ENCODE measurements at places on chromosomes 7 and 10.

DNA sequence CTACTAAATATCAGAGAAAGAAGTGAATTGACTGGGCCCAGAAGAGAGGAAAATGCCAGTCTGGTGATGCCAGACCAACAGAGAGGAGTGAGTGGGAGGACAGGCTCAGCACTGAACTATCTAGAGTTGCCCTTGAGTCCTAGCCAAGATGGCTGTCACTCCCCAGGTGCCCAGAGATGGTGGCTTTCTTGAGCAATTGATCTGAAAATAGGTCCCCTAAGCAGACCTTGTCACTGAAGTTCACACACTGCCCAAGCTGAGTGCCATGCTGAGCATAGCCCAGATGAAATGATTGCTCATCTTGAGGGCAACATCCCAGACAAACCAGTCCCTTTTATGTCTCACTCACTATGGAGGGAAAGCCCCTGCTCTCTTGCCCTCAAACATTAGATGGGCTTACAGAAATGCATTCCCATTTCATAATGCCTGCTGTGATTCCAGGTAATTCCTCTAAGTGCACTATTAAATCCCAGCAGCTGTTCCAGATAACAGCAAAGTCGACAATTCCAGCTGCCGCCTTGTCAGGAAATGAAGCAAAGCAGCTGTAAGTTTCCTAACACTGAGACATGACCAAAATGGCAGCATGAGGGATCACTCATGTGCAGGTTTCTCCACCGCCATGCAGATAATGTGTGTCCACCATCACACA, 329.4 kb downstream of the KCNMA1 start:
- no peak for DNase-seq

DNA sequence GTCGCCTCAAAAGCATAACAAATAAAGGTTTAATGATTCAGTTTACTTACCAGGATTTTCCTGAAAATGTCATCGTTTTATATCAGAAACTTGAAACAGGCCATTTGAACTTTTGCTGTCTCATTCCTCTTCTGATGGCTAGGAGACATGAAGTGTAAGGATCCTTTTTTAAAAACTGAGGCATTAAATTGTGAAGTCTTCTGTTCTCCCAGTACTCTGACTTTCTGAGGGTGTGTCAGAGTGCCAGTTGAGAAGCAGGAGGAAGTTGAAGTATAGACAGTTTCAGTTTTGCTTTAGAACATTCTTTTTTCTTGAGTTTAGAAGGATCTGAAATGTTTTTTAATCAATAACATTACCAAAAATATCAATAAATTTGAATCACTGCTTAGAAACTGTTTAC, at the start of gene SAMD9L:
TSS of gene SAMD9L (minus strand) at position 242 of the 400 bp plus-strand sequence. CDS start 12,414 bp downstream, outside the sequence.
- DNase-seq = peak; percentile 31

- no peak for DNase-seq
Measured at GRCh38 chr7:99139036-99139435, 4.9 kb downstream of the SMURF1 start.

- DNase-seq = no peak
Measured at GRCh38 chr7:88686468-88687229, 72.9 kb upstream of the ZNF804B start.

DNA sequence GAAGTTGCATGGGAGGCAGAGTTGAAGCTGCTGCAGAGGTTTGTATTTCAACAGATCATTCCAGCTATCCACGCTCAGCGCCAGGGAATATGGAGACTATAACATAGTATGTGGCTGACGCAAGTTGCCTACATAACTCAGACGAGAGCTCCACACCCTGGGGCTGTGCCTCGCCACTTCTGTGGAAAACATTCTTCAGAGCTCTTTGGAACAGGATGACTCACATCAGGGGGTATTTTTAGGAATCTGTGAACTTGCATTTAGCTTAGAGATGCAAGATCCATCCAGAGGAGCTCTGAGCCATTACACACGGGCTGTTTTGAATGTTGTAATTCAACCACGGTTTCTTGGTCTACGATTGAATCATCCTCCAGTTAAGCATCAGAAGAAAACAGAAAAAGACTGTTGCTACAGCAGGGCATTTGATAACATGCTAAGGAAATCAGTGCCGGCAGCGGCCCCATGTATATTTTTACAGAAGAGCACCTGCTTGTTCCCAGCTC, 481.5 kb upstream of the AKR1E2 start:
- no peak for DNase-seq

DNA sequence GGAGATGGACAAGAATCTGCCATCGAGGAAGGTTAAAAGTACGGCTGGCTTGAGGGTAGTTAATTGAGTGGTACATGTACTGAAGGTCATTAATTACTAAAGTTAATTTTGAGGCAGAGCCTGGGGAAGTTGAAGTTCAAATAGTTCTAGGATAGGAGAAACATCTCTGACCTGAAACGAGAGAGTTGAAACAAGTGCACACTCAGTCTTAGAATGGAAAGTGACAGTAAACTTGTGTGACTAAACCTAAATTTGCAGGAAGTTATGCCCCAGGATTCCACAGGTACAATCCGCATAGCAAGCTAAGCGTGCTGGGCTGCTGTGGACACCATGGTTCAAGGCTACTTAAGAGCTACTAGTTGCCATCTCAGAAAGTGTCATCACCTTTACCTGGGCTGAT, 209.9 kb downstream of the CHCHD3 start:
- no peak for DNase-seq

DNA sequence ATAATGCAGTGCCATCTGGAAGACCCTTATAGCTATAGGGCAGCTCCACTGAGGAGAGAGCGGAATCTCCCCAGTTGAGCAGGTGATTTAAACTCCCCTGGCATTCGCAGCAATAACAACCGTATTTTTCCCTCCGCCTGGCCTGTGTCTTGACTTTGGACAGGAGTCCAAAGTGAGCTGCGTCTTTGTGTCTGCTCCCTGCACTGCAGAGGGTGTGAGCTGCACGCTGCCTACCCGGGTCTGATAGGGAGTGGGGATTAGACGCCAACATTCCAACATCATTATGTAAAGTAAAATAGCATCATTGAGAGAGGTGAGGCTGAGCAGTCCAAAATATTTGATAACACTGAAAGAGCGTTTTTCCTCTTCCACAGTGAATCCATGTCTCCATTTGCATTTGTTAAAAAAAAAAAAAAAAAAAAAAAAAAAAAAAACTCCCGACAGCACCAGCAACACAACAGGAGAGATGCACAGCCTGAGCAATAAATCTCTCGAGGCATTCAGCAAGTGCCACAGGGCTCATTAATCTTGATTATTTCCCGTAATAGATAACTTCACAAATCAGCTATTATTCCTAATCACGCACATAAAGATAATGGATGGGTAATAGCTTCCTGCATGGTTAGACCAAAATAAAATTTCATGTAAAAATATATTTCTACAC, 68.6 kb downstream of the CELF2 start:
- no peak for DNase-seq

GRCh38 chr10:95697429-95697828, 3.7 kb upstream of the TCTN3 start:
- DNase-seq = no peak

DNA sequence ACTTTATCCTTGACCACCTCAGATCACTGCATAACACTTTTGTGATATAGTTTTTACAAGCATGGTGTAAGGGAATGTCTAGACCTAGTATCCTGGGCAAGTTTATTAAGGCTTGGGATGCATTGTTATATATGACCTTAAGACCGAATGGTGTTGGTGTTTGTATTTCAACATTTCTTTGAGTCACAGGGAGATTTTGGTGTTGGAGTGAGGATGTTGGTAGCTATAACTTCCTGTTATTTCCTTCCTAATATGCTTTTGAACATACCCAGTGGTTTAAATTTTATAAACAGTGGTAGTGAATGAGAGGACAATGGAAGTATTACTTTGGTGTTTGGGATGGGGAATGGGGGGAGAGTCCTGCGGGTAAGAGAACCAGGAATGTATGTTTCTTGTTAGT, 2.6 kb downstream of the EXOC4 start:
- DNase-seq = no peak

GRCh38 chr7:97630116-97630515, 101.8 kb upstream of the TAC1 start:
- no peak for DNase-seq

- no peak for DNase-seq
Measured at GRCh38 chr10:6701289-6701688, 121.2 kb upstream of the PRKCQ start.

DNA sequence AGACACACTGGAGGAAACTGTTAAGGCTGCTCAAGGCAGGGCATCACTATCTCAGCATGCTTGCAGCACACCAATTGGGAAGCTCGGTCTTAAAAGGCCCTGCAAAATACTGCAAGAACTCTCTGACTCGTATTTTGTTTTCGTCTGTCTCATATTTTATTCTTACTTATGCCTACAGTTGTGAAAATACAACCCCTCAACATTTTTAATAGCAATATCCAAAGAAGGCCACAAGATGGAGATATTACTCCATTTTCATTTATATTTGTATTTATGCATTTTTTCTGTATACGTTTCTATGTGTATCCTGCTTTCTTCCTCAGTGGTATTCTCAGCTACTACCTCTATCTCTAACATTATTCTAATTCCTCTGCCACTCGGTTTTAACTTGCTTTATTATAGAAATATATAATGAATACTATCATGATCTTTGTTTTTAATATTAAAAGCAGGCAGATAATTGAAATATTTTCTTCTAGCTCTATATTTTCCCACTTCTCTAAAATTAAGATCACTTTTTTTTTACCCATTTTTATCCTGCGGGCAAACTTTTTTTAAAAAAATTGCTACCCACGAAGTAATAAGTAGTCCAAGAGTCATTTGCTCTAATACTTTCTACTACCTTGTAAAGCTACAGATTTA, 10.0 kb downstream of the DNAJC1 start:
- DNase-seq = peak; percentile 35

GRCh38 chr10:28798428-28798955, 121.2 kb downstream of the BAMBI start:
- DNase-seq = no peak

GRCh38 chr10:131259535-131259934, 52.0 kb downstream of the TCERG1L start:
- no peak for DNase-seq

DNA sequence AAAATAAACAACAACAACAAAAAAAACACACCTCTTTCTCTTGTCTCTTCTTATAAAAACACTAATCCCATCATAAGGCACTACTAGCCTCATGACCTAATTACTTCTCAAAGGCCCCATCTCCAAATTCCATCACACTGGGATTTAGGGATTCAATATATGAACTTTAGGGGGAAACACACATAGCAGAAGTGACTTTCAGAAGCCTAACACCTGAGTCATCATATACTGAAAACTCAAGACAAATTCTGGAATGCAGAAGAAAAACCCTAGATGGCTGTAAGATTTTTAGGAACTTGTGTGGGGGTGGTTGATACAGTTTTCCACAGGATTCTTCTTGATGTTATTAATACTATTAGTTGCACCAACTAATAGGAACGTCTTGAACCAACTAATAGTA, 33.7 kb upstream of the CSTF2T start:
- DNase-seq = no peak

GRCh38 chr10:47113907-47114500, 186.0 kb upstream of the GDF10 start:
- no peak for DNase-seq

- DNase-seq = peak; percentile 34
Measured at GRCh38 chr7:134750083-134751062, 29.1 kb upstream of the CALD1 start.
